ENCODE measurements at places on chromosomes 5 and 9.

- DNase-seq, result no peak
These were observed 94.3 kb downstream of the PCDH1 start for GRCh38 chr5:141783947-141784296.

GRCh38 chr9:18676525-18676924 lies 202.6 kb downstream of the ADAMTSL1 start:
- no peak for DNase-seq

GRCh38 chr5:173340984-173341383 lies 12.8 kb upstream of the STC2 start:
- DNase-seq, result no peak

DNA sequence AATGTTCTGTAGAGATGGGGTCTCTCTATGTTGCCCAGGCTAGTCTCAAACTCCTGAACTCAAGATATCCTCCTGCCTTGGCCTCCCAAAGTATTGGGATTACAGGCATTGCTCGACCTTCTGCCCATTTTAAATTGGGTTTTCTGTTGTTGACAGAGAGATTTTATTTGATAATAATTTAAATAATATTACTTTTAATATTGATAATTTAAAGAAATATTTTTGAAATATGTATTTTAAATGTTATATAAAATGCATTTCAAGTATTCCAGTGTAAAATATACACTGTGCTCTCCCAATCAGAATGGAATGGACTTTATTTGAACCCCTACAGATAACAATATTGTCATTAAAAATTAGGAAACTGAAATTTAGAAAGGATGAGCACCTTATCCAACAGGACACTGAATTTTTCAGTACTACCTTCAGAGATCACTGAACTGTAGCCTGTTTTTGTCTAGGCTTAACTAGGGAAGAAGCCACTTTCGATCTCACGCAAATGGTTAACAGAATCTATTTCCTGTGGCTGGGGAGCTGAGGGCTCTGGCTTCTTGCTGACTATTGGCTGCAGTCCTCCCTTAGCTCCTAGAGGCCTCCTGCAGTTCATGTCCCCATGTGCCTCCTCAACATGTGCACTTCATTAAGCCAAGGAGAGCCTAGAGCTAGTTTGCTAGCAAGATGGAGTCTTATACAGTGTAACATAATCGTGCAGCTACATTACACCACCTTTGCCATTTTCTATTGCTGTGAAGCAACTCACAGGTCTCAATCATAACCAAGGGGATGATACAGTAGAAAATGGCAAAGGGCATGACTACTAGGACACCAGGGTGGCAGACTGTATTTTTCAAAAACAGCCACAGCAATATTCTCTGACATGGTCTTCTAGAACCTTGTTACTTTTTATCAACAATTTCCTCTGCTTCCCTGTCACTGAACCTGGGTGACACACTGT lies 150.0 kb downstream of the CDC42SE2 start:
- DNase-seq, result no peak

- DNase-seq, result no peak
These were observed 144.9 kb downstream of the GOLPH3 start for GRCh38 chr5:32029261-32029660.

Measured in left kidney (tissue), 8 donors.